GM13977 (cell line): ENCODE measurements at places on chromosomes 16 and 17.

- DNase-seq: no peak
Observed at GRCh38 chr16:11740567-11740966, 2.1 kb downstream of the TXNDC11 start.

- no peak for DNase-seq
Observed at GRCh38 chr17:27817731-27818130, 17.4 kb upstream of the NOS2 start.

- no peak for DNase-seq
Observed at GRCh38 chr16:64585367-64585766, 536.5 kb downstream of the CDH11 start.

DNA sequence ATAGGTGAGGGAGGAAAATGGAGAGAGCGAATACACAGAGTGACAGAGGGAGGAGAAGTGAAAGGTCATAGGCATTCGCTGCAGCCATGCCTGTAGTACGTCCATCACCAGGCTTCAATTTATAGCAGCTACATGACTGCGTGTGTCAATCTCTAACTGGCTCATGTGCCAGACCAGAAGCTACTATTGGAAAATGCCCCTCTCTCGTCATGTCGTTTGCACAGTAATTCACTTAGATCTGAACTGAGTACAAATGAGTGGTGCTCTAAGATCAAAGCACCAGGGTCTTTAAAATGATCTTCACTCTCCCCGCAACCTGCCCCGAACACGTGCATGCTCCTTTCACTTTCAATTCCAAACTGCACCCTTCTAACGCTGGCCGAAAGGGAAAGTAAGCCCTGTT is 51.3 kb downstream of the ADCY9 start:
- no peak for DNase-seq

- DNase-seq: no peak
Observed at GRCh38 chr17:68391561-68392268, 65.6 kb downstream of the WIPI1 start.

- DNase-seq: no peak
Observed at GRCh38 chr17:410543-411401, 58.2 kb upstream of the RPH3AL start.
